ENCODE measurements at places on chromosomes 6 and 20. TPM values are rescaled to one million over a fixed set of nuclear protein-coding genes. Genes with fewer than 3 reads are reported as not detected.
A peak's percentile ranks its signal among the peaks of the same experiment; 100 is the strongest.

DNA sequence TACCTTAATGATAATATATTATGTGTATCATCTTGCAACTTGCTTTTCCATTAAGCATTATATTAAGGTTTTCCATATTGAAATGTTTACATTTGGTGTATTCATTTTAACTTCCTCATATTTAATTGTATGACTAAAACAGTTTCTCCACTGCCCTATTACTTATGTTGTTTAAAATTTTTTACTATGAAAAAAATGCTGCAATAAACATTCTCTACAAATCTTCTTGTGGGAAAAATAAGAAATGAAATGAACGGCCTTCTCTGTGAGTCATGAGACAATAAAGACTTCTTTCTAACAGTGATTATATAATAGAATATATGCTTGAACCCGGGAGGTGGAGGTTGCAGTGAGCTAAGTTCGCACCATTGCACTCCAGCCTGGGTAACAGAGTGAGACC is 25.5 kb downstream of the FASTKD5 start:
- H3K27ac ChIP-seq: no peak overlapping the region
- no peaks in the 10 kb centered on the region for H3K27me3 ChIP-seq
- H3K4me1 ChIP-seq: no peaks in the 10 kb centered on the region
- DNase-seq: no peak
- no peak overlapping the region for H3K4me3 ChIP-seq

DNA sequence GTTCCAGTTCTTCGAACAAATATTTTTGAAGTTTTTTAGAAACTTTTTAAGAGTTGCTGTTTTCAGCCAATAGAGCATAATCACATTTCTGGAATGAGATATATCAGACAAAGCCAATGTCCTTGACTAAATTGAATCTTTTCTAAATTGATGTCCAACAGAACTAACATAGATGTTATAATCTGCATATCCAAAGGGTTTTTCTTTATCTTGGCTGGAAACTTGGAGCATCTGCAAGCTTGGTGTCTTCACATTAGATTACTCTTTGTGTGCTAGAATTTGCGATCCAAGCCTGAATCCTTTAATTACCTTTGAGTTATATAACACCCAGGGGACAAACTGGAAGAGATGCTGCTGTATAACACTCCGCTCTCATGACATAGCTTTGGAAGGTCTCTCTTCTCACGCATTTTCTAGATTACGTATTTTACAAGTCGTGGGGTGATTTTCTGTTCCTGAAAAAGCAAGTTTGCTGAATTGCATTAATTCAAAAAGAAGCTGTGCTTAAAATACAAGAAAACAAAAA is 64.4 kb upstream of the FUCA2 start:
- H3K27ac ChIP-seq: no peak overlapping the region
- H3K36me3 ChIP-seq: no peaks in the 10 kb centered on the region
- H3K4me3 ChIP-seq: no peak overlapping the region
- no peak for DNase-seq
- H3K27me3 ChIP-seq: no peaks in the 10 kb centered on the region

- H3K4me1 ChIP-seq: no peaks in the 10 kb centered on the region
- no peak for DNase-seq
- H3K36me3 ChIP-seq: no peaks in the 10 kb centered on the region
- no peak overlapping the region for H3K4me3 ChIP-seq
- H3K27me3 ChIP-seq: no peaks in the 10 kb centered on the region
Measured at GRCh38 chr6:141598487-141598886, 534.2 kb upstream of the GJE1 start.

- no peaks in the 10 kb centered on the region for H3K36me3 ChIP-seq
- no peak overlapping the region for H3K4me3 ChIP-seq
- no peaks in the 10 kb centered on the region for H3K4me1 ChIP-seq
- H3K27ac ChIP-seq: no peak overlapping the region
- H3K27me3 ChIP-seq: no peaks in the 10 kb centered on the region
- DNase-seq: no peak
Measured at GRCh38 chr6:97819710-97820109, 536.7 kb upstream of the MMS22L start.

GRCh38 chr6:169868458-169868857 is 117.0 kb downstream of the ERMARD start:
- H3K4me1 ChIP-seq: peaks cover 2% of the 10 kb centered on the region
- DNase-seq: no peak
- H3K27ac ChIP-seq: no peak overlapping the region
- H3K36me3 ChIP-seq: no peaks in the 10 kb centered on the region
- no peak overlapping the region for H3K4me3 ChIP-seq
- no peaks in the 10 kb centered on the region for H3K27me3 ChIP-seq

GRCh38 chr6:16846399-16846778 is 85.1 kb upstream of the ATXN1 start:
- H3K27ac ChIP-seq: no peak overlapping the region
- no peak for DNase-seq
- no peaks in the 10 kb centered on the region for H3K36me3 ChIP-seq
- H3K27me3 ChIP-seq: no peaks in the 10 kb centered on the region

- H3K27ac ChIP-seq: no peak overlapping the region
- H3K27me3 ChIP-seq: no peaks in the 10 kb centered on the region
- peaks cover 26% of the 10 kb centered on the region for H3K4me1 ChIP-seq
- H3K36me3 ChIP-seq: peaks cover 70% of the 10 kb centered on the region
- H3K4me3 ChIP-seq: no peak overlapping the region
- no peak for DNase-seq
Measured at GRCh38 chr6:158784505-158784904, 34.7 kb downstream of the EZR start.

DNA sequence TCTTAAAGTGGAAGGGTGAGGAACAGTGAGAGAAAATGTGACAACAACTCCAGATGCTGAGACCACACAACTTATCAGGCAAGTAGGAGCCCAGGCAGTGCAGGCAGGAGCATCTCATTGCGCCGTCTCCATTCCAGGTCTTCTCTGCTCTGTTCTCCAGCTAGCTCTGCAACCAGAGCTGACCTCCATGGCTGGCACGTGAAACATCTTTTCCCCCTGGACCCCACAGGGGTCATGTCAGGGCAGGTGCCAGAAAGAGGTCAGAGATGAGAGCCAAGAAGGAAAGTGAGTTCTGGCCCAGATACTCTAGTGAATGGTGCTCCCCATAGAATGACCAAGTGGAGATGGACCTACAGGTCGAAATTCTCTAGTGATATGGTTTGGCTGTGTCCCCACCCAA is 281.4 kb downstream of the SMOC2 start:
- no peak overlapping the region for H3K4me3 ChIP-seq
- H3K27me3 ChIP-seq: no peaks in the 10 kb centered on the region
- no peak for DNase-seq
- no peaks in the 10 kb centered on the region for H3K4me1 ChIP-seq

GRCh38 chr6:26026833-26027490 is 60.3 kb upstream of the HFE start:
- peak overlapping the region; percentile 85 for H3K27ac ChIP-seq
- no peaks in the 10 kb centered on the region for H3K27me3 ChIP-seq
- peak; percentile 93 for DNase-seq
- peaks cover 30% of the 10 kb centered on the region for H3K4me1 ChIP-seq
- H3K36me3 ChIP-seq: no peaks in the 10 kb centered on the region

GRCh38 chr6:12478921-12479320 is 188.8 kb downstream of the EDN1 start:
- no peaks in the 10 kb centered on the region for H3K27me3 ChIP-seq
- H3K36me3 ChIP-seq: no peaks in the 10 kb centered on the region
- H3K4me3 ChIP-seq: no peak overlapping the region
- peaks cover 5% of the 10 kb centered on the region for H3K4me1 ChIP-seq
- H3K27ac ChIP-seq: no peak overlapping the region
- no peak for DNase-seq

DNA sequence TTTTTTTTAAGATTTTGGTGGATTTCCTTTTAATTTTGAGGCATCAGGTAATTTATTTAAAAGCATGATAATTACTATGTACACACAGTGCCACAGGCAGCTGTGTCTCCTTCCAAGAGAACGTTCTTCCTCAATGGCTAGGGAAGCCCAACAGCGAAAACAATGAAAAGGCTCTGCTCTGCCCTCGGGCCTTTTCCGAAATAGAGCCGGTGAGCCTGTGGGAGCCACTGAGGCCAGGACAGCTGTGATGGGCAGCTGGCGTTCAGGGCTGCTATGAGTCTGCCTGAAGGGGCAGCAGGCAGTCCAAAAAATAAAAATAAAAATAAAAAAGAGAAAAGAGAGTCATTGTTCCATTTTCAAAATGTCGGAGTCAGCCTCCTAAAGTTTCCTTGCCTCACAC is 443.8 kb downstream of the KIF16B start:
- H3K27ac ChIP-seq: no peak overlapping the region
- H3K27me3 ChIP-seq: no peaks in the 10 kb centered on the region

GRCh38 chr6:26199773-26200764 is 112.8 kb downstream of the HFE start:
- peak overlapping the region; percentile 96 for H3K27ac ChIP-seq
- H3K4me3 ChIP-seq: peak overlapping the region; percentile 72
- H3K27me3 ChIP-seq: peaks cover 52% of the 10 kb centered on the region
- H3K36me3 ChIP-seq: no peaks in the 10 kb centered on the region
- peaks cover 49% of the 10 kb centered on the region for H3K4me1 ChIP-seq
- DNase-seq: no peak

- no peak overlapping the region for H3K4me3 ChIP-seq
- no peak for DNase-seq
- no peaks in the 10 kb centered on the region for H3K27me3 ChIP-seq
- no peak overlapping the region for H3K27ac ChIP-seq
- no peaks in the 10 kb centered on the region for H3K36me3 ChIP-seq
Measured at GRCh38 chr6:118103381-118104146, 196.5 kb downstream of the SLC35F1 start.

- H3K36me3 ChIP-seq: peaks cover 90% of the 10 kb centered on the region
- H3K27ac ChIP-seq: no peak overlapping the region
- H3K4me1 ChIP-seq: no peaks in the 10 kb centered on the region
- H3K4me3 ChIP-seq: no peak overlapping the region
- no peak for DNase-seq
- H3K27me3 ChIP-seq: no peaks in the 10 kb centered on the region
Measured at GRCh38 chr20:33853507-33853813, 42.3 kb downstream of the CHMP4B start.

DNA sequence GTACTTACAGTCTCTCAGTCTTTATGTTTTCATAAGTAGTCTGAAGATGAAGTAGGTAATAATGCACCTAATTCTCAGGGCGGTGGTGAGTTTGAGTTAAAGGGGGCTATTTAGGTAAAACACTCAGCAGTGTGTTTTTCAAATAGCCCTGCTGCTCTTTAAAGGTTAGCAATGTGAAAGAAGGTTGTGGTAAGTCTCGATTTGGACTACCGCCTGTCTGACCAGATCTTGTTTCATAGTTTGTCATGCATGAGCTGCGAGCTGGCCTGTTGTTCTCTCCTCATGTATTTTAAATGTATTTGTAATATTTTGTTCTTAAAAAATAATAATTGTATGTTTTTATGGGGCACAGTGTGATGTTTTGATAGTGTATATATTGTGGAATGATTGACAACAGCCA is 340.2 kb downstream of the DHX35 start:
- no peak overlapping the region for H3K4me3 ChIP-seq
- no peak for DNase-seq
- no peaks in the 10 kb centered on the region for H3K27me3 ChIP-seq
- no peaks in the 10 kb centered on the region for H3K36me3 ChIP-seq

- H3K4me1 ChIP-seq: no peaks in the 10 kb centered on the region
- H3K36me3 ChIP-seq: peaks cover 59% of the 10 kb centered on the region
- no peak overlapping the region for H3K4me3 ChIP-seq
- DNase-seq: no peak
- H3K27me3 ChIP-seq: no peaks in the 10 kb centered on the region
Measured at GRCh38 chr20:4869290-4870193, 131.8 kb downstream of the SLC23A2 start.

GRCh38 chr20:44019638-44020335 is 105.1 kb downstream of the TOX2 start:
- H3K4me1 ChIP-seq: no peaks in the 10 kb centered on the region
- no peak overlapping the region for H3K27ac ChIP-seq
- no peak overlapping the region for H3K4me3 ChIP-seq

DNA sequence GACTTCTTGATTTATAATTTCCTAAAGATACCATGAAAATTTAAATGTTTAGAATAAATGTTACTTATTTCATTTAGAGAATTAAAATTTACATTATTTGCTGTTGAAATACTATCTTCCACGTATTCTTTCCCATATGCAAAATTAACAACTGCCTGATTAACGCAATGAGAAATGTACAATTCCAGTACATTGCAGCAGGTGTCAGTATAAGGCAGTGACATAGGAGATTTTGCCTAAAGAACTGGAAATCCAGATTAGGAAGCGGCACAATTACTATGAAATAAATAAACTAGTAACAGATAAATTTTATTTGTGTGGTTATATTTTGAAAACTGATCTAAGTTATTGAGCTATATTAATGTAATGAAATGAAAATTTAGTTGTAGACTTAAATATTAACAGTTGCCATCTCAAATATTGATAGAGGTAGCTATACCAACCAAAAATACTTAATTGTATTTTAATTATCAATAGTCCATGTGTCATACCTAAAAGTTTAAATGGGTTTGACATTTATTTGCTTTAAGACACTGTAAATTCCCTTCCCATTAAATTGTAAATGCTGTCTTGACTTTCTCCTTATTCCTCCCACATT is 300.2 kb downstream of the UTRN start:
- DNase-seq: no peak
- H3K4me1 ChIP-seq: peaks cover 19% of the 10 kb centered on the region
- peaks cover 10% of the 10 kb centered on the region for H3K36me3 ChIP-seq
- no peak overlapping the region for H3K27ac ChIP-seq

DNA sequence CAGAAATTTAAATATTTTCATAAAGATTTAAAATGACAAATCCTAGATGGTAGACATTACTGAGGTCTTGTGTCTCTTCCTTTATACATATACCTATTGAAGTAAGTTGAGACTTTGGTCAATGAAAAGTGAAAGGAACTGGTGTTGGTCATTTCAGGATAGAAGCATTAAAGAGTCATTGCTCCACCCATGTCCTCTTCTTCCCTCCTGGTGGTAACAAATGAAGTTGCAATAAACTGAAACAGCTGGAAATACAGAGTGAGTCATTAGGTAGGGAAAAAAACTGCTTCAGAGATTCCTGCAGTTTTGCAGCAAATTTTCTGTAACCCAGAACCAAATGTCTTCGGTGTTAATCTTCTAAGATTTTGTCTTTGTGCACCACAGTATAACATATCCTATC is 448.0 kb downstream of the EYS start:
- no peak overlapping the region for H3K4me3 ChIP-seq
- no peak overlapping the region for H3K27ac ChIP-seq
- no peaks in the 10 kb centered on the region for H3K36me3 ChIP-seq
- no peaks in the 10 kb centered on the region for H3K4me1 ChIP-seq

DNA sequence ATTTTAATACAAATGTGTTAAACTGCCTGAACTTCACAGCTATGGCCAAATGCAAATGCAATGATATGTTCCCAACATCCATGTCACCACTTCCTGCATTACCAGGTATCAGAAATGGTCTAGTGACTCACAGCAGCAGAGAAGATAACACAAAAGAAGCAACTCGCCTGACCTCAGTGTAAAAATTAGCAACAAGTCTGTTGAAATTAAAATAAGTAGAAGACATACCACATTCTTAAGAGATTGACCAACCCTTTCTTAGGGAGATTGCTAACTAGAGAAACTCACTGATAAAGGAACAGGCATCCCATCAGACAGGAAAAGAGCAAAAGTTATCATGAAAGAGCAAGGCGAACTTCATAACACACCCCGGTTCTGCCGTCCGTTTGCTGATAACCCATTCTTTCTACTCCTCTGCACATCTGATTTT is 45.1 kb downstream of the RNASET2 start:
- no peaks in the 10 kb centered on the region for H3K4me1 ChIP-seq
- H3K4me3 ChIP-seq: no peak overlapping the region
- H3K27me3 ChIP-seq: no peaks in the 10 kb centered on the region
- H3K36me3 ChIP-seq: no peaks in the 10 kb centered on the region
- no peak overlapping the region for H3K27ac ChIP-seq

Gene IP6K3
- total RNA-seq: not detected

Gene ZFP57
- total RNA-seq: 0.76 TPM

Gene CLDN20
- total RNA-seq: not detected

Gene TSBP1
- total RNA-seq: not detected

Gene CDSN
- 16.3 TPM for total RNA-seq

Gene CRISP2
- total RNA-seq: not detected

Gene RBM24
- 3.1 TPM for total RNA-seq

Gene SRF
- 33.2 TPM for total RNA-seq

Gene NFYA
- total RNA-seq: 33.0 TPM

Gene VWA7
- total RNA-seq: 2.8 TPM

Measured in suprapubic skin (tissue), 4 donors.